CD4-positive, alpha-beta T cell treated with Interleukin-15 for 4 hours (primary cell): ENCODE measurements at places on chromosomes 4 and X.
A peak's percentile ranks its signal among the peaks of the same experiment; 100 is the strongest.

DNA sequence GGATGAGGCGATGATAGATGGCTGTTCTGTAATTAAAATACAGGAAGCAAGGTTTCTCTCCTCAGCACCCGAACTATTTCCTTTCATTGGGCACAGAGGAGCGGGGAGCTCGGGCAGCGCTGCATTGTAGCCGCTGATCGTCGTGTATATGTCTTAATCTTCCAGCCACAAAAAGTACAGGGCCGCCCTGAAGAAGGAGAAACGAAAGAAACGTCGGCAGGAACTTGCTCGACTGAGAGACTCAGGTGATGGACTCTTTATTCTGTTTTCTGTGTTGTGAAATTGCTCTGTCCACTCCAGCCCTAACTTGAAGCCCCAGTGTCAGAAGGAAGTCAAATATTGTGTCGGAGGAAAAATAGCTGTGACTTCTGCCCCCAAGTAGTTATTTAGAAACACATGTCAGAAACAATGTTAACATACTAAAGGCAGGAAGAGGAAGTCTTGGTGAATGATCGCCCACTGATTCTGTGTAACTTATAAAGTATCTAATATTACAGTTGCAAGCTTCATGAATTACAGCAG lies 546 bp downstream of the ZRSR2 start:
- DNase-seq, result peak; percentile 7

GRCh38 chr4:1115528-1116293 lies 2.3 kb upstream of the RNF212 start:
- no peak for DNase-seq

DNA sequence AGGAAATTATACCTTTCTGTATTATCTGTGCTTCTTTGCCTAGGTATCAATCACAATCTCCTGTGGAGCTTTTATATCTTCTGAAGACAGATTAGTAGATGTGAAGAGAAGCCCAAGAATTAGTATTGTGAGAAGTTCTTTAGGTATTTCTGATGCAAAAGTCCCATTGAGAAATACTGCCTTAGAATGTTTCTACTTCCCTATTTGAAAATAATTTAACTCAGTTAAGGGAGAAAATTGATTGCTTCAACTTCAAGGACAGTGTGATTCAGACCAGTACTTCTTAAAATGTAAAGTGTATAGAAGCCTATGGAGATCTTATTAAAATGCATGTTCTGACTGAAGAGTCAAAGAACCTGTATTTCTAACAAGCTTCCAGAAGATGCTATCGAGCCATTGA lies 9.0 kb downstream of the EIF1AX start:
- DNase-seq, result no peak

DNA sequence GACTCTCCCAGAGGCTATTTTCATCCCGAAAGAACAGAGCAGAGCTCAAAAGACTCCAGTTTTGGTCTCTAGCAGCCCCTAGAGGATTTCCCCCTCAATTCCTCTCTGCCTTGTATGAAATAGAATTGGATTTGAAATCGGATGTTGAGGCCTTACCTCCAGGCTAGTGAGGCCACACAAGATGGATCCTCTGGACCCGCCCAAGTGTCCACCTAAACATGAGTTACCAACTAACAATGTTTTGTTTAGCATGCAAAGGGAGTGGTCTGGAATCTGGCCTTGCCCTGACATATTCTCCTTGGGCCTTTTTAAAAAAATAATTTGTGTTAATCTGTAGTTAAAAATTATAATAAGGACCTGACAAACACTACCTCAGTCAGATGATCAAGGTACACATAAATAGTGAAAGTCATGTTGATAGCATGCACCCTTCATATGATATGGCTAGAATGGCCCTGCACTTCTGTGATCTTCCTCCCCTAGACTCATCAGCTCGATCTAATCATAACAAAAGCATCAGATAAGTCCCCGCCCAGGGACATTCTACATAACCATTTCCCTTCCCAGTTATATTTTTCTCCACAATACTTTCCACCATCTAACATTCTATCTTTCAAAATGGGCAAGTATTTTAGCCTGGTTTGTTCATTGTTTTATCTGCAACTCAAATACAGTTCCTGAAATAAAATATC lies 6.5 kb downstream of the TLR8 start:
- no peak for DNase-seq

DNA sequence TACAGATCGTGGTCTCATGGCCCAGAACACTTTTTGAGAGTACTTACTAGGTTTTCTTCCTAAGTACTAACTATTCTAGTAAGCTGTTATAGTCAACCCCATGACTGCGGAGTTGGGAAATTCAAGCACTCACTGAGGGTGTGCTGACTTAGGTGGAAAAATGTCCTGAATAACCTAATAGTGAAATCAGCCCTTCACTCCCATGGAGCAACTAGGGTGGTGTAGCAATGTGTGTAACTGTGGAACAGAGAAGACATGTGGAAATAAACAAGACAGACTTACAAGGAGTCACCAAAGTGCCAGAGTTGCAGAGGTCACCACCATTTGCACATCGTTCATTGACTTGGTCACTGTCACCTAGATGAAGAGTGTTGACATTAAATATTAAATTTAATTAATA lies 12.1 kb upstream of the VSIG4 start:
- no peak for DNase-seq

GRCh38 chrX:3576886-3577501 lies 136.5 kb downstream of the PRKX start:
- DNase-seq, result no peak

DNA sequence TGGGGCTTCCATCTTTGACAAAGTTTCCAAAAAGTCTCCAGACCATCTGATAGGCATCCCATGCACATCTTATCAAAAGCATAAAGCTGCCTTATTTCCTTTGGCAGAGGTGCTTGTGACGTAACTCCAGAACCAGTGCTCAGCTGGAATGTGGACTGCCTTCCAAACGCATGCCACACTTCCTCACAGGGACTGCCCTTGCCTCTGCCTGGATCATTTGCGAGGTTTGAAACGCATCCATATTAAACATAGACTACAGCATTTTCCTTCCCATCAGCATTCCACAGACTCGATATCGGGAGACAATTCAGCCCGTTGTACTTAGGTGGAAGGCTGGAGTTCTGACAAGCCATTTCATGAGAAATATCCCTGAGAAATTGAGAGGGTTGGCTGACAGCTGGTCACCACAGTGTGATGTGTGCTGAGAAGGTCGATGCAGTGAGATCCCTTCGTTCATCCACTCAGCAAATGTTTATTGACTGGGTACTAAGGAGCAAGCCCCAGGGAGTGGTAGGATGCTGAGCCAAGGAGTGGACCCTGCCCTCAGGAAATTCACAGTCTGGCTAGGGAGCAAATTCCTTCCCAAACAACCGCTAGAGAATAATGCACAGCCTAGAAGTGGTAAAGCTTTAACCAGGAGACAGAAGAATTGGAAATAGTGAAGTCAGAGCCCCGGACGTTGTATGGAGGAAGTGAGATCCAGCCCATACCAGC lies 376.0 kb downstream of the BCOR start:
- no peak for DNase-seq

- peak; percentile 63 for DNase-seq
These were observed 2.1 kb upstream of the IL2 start for GRCh38 chr4:122458625-122459024.

GRCh38 chrX:136687457-136687856 lies 39.5 kb downstream of the CD40LG start:
- peak; percentile 60 for DNase-seq

DNA sequence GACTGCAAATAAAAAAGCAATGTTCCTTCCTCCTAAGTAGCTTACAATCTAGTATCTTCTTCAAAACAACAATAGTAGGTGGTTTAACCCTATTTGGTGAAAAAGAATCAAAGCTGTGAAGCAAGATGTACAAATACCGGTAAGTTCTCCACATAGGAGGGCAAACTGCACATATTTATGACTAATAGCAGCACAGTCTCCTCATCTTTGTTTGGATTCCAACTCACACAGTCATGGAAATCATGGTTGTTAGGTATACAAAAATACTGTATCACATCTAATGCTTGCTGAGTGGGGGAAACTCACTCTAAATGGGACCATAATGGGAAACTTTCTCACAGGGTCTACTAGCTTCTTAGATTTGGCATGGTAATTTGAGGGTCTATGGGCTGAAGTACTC lies 597.2 kb downstream of the INPP4B start:
- no peak for DNase-seq

DNA sequence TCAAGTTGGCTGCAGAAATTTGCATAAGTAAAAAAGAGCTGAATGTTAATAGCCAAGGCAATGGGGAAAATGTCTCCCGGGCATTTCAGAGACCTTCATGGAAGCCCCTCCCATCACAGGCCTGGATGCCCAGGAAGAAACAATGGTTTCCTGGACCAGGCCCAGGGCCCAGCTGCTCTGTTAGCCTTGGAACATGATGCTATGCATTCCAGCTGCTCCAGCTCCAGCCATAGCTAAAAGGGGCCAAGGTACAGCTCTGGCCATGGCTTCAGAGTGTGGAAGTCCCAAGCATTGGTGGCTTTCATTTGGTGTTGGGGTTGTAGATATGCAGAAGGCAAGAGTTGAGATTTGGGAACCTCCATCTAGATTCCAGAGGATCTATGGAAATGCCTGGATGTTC lies 508.3 kb downstream of the SPRY1 start:
- no peak for DNase-seq

- peak; percentile 79 for DNase-seq
These were observed 141.4 kb downstream of the PPP3CA start for GRCh38 chr4:101205916-101206315.

DNA sequence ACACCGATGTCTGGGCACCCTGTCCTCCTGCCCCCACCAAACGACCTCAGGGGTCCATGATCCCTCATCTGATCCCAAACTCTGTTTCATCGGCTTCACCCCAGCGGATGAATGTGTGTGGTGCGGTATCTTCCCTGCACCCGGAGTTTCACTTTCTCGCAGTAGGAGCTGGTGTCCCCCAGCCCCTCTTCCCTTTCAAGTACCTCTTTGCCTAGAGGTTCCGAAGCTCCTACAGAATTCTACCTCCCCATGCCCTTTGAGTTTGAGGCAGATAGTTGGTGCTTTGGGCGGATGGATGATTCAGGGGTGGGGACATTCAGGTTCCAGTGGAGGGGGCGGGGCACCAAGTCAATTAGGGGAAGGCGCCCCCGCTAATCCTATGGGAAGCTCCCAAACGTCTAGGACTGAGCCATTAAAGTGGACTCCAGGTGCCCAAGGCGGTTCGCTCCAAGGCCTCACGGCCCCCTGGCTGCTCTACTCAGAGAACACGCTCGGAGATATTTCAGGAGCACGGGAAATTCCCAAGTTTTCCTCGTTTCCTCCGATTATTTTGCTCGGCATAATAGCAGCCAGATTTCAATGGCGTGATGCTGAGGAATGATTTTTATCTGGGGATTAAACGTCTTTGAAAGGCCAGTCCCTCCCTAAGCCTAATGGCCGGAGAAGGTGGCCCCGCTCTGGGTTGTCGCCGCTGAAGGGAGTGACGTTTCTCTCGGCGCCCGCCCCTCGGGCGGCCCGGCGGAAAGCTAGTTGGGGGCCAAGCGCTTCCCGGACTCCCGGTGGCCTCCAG lies 1.3 kb downstream of the MSX1 start:
- DNase-seq, result no peak

DNA sequence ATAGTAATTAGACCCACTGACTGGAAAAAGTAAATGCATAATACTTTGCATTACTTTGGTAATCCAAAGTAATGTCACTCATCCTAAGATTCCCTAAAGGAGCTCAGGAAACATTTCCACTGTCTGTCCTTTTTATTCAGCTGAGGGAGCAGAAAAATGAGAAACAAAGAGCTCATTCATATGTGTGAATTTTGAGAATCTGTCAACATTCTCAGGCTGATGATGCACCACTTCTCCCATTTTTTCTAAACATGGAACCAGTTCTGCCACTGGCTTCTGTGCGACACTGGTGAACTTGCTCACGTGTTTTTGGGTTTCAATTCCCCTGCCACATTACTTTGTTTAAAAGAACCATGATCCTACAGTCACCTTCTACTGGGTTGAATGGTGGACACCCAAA lies 28.4 kb upstream of the ADH7 start:
- DNase-seq, result no peak

GRCh38 chrX:54550821-54551220 lies 20.8 kb downstream of the GNL3L start:
- no peak for DNase-seq

DNA sequence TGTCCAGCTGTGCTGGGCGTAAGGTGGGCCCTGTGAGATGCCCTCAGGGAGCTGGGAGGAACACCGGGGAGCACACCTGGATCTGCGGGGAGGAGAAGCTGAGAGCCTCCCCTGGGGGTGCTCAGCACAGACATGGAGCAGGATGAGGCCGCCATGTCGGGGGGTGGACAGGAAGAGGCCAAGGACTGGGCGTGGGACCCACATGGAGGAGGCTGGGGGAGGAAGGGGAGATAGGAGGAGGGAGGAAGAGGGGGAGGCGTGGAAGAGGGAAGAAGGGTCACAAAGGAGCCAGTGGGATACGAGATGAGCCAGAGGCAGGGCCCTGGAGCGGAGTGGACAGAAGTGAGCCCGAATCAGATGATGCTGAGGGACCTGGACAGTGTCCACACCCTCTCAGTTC lies 66.3 kb downstream of the ZFYVE28 start:
- no peak for DNase-seq

GRCh38 chr4:10715135-10715534 lies 30.6 kb upstream of the CLNK start:
- DNase-seq, result no peak

DNA sequence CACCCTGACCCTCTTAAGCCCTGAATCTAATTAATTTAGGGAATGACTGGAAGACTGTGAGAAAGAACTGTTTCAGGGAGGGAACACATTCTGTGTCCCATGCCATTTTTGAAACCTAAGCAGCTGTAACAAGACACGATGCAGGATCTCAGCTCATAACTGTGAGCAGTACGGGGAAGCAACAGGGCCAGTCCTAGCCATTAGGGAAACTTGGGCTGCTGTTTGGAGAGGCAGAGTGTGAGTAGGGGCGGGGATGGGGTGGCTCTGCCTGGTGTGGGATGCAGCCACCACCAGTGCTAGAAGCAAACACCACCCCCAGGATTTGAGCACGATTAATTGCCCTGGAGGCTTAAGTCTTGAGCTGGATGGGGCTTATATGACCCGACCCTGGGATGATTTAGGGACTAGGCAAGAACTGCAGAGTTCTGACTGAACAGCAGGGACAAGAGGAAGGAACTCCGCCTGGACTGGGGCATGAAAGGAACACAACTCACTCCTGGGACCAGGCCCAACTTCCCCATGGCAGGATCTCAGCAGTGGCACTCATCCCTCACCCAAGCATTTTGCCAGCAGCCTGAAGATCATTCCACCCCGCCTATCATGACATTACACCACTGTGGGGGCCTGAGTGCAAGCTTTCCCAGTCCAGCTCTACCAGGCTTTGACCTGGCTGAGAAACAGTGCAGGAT lies 43.1 kb downstream of the ATRX start:
- DNase-seq, result no peak

GRCh38 chrX:28303486-28303885 lies 283.8 kb upstream of the IL1RAPL1 start:
- no peak for DNase-seq
